ENCODE measurements at places on chromosomes 6 and 20. TPM values are rescaled to one million over a fixed set of nuclear protein-coding genes. Genes with fewer than 3 reads are reported as not detected.
A peak's percentile ranks its signal among the peaks of the same experiment; 100 is the strongest.

DNA sequence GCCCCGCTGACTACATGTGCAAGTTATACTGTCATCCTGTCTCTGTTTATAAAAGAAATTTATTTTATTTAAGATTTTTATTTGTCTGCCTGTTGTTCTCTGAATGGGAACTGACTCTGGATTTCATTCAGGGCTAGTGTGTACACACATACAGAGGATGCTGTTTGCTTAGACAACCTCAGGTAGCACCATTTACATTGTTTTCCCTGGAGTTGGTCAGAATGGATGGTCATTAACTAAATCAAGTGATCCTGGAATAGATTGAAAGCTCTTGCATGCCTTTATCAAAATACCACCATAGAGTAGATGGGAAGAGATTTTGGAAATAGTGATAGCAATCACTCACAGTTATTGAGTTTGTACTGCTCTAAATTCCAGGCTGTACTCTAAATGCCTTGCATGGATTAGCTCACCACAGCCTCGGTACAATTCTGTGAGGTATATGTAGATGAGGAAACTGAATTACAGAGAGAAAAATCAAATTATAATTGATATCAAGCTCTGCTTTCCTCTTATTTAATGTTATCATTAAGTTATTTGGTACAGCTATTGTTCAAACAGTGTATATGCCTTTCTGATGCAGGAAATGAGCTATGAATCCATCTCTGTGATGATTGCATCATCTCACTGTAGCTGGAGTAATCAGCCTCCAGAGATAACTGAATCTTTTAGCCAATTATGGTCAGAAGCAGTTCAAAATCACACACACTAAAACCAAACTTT is 51.9 kb downstream of the RNF217 start:
- H3K27ac ChIP-seq = peak overlapping the region; percentile 2
- H3K36me3 ChIP-seq = peaks cover 11% of the 10 kb centered on the region
- no peak overlapping the region for H3K4me3 ChIP-seq
- peak; percentile 60 for DNase-seq
- H3K27me3 ChIP-seq = no peaks in the 10 kb centered on the region

The HNF4A gene
- 0.22 TPM for total RNA-seq

The EYA4 gene
- total RNA-seq = not detected

- H3K27me3 ChIP-seq = no peaks in the 10 kb centered on the region
- H3K27ac ChIP-seq = peak within 1 kb of the TSS; percentile 81
- DNase-seq = peak; percentile 71
- no peaks in the 10 kb centered on the region for H3K36me3 ChIP-seq
These were observed at the start of gene GCNT2 for GRCh38 chr6:10521104-10521808. Gene GCNT2 (plus strand): TSS chr6:10521351. CDS start chr6:10528912, 7,561 bp downstream.

DNA sequence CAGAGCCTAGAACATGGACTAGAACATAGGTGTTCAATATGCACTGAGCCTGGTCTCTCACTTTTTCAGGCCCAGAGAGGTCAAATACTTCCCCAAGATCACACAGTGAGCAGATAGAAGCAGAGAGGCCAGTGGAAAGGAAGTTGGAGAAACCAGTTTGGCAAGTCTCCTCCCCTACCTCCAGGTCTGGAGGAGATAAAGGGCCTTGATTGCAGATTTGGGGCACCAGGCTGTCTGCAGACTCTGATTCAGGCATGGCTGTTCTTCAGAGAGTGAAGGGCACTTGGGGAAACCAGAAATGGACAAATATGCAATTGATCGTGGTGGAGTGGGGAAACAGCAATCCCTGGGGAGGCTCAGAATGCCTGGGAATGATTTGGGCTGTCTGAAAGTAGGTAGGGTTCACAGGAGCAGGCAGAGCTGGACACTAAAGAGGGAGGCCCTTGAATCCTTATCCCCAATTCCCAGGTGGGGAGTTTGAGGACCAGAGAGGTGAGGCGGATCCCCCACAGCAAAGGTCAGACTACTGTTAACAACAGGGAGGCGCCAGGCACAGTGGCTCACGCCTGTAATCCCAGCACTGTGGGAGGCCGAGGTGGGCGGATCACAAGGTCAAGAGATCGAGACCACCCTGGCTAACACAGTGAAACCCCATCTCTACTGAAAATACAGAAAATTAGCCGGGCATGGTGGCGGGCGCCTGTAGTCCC is 2.3 kb downstream of the PEDS1 start:
- H3K27me3 ChIP-seq = no peaks in the 10 kb centered on the region
- H3K27ac ChIP-seq = peak overlapping the region; percentile 94
- no peak for DNase-seq
- H3K36me3 ChIP-seq = peaks cover 13% of the 10 kb centered on the region

The MANEA gene
- total RNA-seq = 4.6 TPM

The ASF1A gene
- 36.4 TPM for total RNA-seq

The FABP7 gene
- total RNA-seq = not detected

The SASH1 gene
- total RNA-seq = 18.4 TPM

The CST5 gene
- total RNA-seq = not detected

- H3K27me3 ChIP-seq = peaks cover 18% of the 10 kb centered on the region
- no peak overlapping the region for H3K27ac ChIP-seq
- H3K4me3 ChIP-seq = no peak overlapping the region
- no peaks in the 10 kb centered on the region for H3K4me1 ChIP-seq
These were observed 66.6 kb upstream of the CCDC167 start for GRCh38 chr6:37566111-37566949.

The ESR1 gene
- total RNA-seq = 0.05 TPM

DNA sequence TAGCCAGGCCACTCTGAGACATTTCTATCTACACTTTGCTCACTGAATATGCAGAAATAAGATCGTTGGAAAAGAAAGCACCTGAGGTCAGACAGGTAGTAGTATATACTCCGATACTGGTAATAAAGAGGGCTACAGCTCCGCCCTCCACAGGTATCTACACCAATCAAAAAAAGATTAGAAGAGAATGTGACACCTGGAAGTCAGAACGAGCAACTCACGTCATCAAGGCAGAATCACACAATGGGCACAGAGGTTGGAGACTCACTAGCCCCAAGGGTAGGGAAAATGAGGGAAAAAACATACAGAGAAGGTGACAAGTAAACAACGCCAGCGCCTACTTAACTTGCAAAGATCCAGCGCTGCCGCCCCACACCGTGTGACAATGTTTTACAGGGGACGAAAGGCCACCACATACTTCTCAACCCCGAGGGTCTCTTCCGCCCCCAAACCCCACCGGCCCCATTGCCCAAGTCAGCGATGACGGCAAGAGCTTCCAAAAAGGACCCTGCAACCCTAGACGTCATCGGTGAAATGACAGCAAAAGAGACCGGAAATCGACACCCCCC is 653 bp downstream of the LMBRD1 start:
- peak overlapping the region; percentile 91 for H3K27ac ChIP-seq
- H3K27me3 ChIP-seq = no peaks in the 10 kb centered on the region
- DNase-seq = peak; percentile 71
- H3K36me3 ChIP-seq = no peaks in the 10 kb centered on the region
- peak overlapping the region; percentile 85 for H3K4me3 ChIP-seq

DNA sequence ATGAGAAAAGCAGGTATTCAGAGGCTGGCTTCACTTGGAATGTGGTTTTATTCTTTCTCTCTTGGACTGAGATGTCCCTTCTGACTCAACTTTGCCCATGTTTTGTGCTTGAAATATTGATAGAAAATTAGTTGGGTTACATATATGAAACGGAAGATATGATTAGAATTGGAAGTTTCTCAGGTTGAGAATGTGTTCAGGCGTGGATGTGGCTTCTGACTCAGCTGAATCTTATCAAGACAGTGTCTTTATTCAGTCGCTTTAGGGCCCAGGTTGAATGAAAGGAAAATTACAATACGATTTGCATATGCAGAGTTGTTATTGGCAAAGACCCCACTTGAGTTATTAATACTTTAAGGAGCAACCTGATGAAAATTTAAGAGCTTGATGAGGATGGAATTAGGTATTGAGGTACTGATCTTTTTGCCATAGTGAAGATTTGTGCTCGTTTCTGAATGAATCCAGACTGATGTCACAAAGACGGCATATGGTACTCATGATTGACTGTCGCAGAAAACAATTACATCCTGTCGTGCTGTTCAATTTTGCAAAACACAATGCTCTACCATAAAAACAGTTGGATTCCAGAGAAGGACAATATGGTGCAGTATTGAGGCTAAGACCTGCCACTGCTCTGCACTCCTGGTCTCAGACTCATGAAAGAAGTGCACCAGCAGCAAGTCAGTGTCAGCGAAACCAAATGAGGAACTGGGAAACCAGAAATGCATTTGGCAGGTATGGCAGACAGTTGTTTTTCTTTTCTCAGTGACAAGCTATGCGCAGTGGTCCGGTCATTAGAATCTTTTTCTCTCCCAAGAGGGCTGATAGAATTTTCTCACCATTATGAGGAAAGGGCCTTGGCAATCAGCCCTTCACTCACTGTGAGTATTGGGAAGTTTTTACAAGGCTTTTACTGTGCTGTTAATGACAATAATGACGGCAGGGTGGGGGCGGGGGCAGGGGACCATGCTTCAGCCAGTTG is 158.3 kb downstream of the DOK5 start:
- H3K4me3 ChIP-seq = no peak overlapping the region
- no peaks in the 10 kb centered on the region for H3K4me1 ChIP-seq
- H3K36me3 ChIP-seq = peaks cover 7% of the 10 kb centered on the region

DNA sequence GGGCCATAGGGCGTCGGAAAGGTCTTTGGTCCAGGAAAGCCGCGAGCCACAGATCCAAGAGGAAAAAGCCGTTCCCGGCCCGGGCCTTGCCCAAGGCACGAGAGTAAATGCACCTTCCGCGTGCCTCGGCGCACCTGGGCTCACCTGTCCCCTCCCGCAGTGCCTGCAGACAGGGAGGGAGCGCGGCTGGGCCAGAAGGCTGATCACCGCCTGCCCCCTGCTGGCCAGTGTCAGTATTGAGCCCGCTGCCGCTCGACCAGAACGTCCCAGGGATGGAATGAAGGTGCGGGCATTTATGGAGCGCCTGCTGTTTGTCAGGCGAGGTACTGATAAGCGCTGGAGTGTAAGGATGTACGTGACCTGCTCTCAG is 679 bp upstream of the LPIN3 start:
- DNase-seq = peak; percentile 89
- H3K27ac ChIP-seq = peak overlapping the region; percentile 96
- H3K36me3 ChIP-seq = peaks cover 4% of the 10 kb centered on the region
- no peaks in the 10 kb centered on the region for H3K27me3 ChIP-seq
- peak overlapping the region; percentile 80 for H3K4me3 ChIP-seq

- no peak overlapping the region for H3K27ac ChIP-seq
- DNase-seq = no peak
- H3K4me1 ChIP-seq = no peaks in the 10 kb centered on the region
- no peaks in the 10 kb centered on the region for H3K36me3 ChIP-seq
- H3K4me3 ChIP-seq = no peak overlapping the region
These were observed 3.7 kb upstream of the RPP40 start for GRCh38 chr6:5007531-5007930.

The SLC24A3 gene
- total RNA-seq = not detected

GRCh38 chr20:62997417-62998035 is 9.2 kb downstream of the BHLHE23 start:
- H3K4me1 ChIP-seq = no peaks in the 10 kb centered on the region
- H3K27me3 ChIP-seq = peaks cover 90% of the 10 kb centered on the region
- no peaks in the 10 kb centered on the region for H3K36me3 ChIP-seq
- H3K4me3 ChIP-seq = no peak overlapping the region
- no peak overlapping the region for H3K27ac ChIP-seq

The CTAGE9 gene
- not detected for total RNA-seq

The RBM38 gene
- total RNA-seq = 5.8 TPM

The NKX2-4 gene
- not detected for total RNA-seq

DNA sequence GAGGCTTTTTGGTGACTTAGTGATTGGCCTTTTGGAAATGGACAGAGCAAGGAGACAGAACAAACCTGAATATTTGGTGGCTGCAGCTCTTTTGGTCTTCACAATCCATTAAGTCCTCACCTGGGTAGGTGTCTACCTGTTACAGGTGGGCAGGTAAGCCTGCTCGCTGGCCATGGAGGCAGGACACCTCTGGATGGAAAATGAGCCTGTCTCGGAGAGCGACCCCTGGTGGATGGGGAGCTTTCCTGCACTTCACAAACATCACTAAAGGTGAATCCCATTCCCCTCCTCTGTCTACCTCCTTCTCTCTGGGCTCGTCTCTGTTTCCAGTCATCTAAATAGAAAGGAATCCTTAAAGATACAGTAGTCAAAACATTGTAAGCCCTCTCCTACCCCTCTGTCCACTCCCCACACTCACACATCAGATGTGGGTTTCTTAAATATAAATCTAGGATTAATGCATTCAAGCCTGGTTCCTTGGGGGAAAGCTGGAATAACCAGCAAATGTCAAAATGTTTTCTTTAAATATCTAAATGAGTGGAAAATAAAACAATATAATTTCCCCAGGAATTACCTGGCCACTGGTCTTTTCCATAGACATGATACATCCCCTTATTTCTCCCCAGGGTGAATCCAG is 304.9 kb downstream of the CDH26 start:
- H3K4me1 ChIP-seq = no peaks in the 10 kb centered on the region
- peaks cover 39% of the 10 kb centered on the region for H3K27me3 ChIP-seq
- peak; percentile 72 for DNase-seq
- no peaks in the 10 kb centered on the region for H3K36me3 ChIP-seq

DNA sequence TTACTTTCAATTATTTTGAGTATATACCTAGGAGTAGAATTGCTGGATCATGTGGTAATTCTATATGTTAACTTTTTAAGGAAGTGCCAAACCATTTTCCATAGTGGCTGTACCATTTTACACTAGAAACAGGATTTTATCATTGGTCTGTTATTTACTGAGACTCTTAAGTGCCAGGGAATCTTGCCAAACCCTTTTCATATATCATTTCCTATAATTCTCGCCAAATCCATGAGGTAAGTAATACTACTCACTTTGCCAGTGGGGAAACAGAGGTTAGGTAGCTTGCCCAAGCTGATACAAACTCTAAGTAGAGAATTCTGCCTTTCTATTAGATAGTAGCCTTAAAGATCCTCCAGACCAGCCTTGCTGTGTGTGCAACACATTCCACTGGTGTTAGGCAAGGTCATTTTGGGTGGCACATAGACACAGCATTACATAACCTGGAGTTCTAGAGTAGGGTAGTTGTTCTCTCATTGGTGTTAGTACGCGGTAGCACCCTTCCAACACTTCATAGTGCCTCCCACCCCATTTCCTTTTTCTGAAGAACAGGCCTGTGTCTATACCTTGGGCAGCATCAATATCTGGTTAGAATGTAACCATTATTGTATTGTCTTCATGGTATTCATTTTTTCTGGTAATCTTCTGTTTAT is 65.5 kb downstream of the ARID1B start:
- H3K4me1 ChIP-seq = peaks cover 22% of the 10 kb centered on the region
- no peaks in the 10 kb centered on the region for H3K27me3 ChIP-seq
- no peak for DNase-seq
